Bronchus fibroblast of lung (primary cell): ENCODE measurements at places on chromosomes 13 and 19. TPM values are rescaled to one million over a fixed set of nuclear protein-coding genes. Genes with fewer than 3 reads are reported as not detected.

The POLR1G gene
- 7.9 and 9.6 TPM in 2 replicates for total RNA-seq

The PTGER1 gene
- total RNA-seq = 1.0 and 2.5 TPM in 2 replicates

The EDNRB gene
- total RNA-seq = 0.34 and 1.2 TPM in 2 replicates

The INTS6 gene
- 19.3 and 20.3 TPM in 2 replicates for total RNA-seq

The ATP4A gene
- total RNA-seq = not detected in 2 replicates

The IL4I1 gene
- 0.17 and 0.30 TPM in 2 replicates for total RNA-seq

The ONECUT3 gene
- not detected in 2 replicates for total RNA-seq

The CCDC122 gene
- 1.2 and 4.2 TPM in 2 replicates for total RNA-seq

The ENOX1 gene
- total RNA-seq = 0.84 and 1.3 TPM in 2 replicates

The C1QTNF9 gene
- total RNA-seq = not detected in 2 replicates

The DKKL1 gene
- 1.3 and 2.2 TPM in 2 replicates for total RNA-seq

The TUBB4A gene
- not detected in 2 replicates for total RNA-seq

The ZNF446 gene
- 8.0 and 9.4 TPM in 2 replicates for total RNA-seq

The EFNA2 gene
- total RNA-seq = not detected in 2 replicates

The PDX1 gene
- total RNA-seq = not detected in 2 replicates

The PRR12 gene
- 4.9 and 6.2 TPM in 2 replicates for total RNA-seq

The SHISA7 gene
- total RNA-seq = not detected in 2 replicates

The ZNF566 gene
- 2.8 and 3.4 TPM in 2 replicates for total RNA-seq

The SHANK1 gene
- total RNA-seq = 0.84 and 1.8 TPM in 2 replicates

The ACER1 gene
- total RNA-seq = 0.15 TPM in 1 of 2 replicates, not detected in the other

The ZNF560 gene
- 0.67 and 1.0 TPM in 2 replicates for total RNA-seq

The PRTN3 gene
- not detected in 2 replicates for total RNA-seq

The FPR1 gene
- not detected in 2 replicates for total RNA-seq

The SLC7A10 gene
- not detected in 2 replicates for total RNA-seq

The LHFPL6 gene
- total RNA-seq = 14.0 and 14.4 TPM in 2 replicates

The ELF1 gene
- total RNA-seq = 18.0 and 20.2 TPM in 2 replicates

The ZNF112 gene
- 1.5 TPM in 2 replicates for total RNA-seq

The ZNF77 gene
- 2.2 and 3.0 TPM in 2 replicates for total RNA-seq

The SLC6A16 gene
- 0.59 TPM in 1 of 2 replicates, not detected in the other for total RNA-seq

The VSTM2B gene
- not detected in 2 replicates for total RNA-seq

The SIGLEC10 gene
- not detected in 2 replicates for total RNA-seq

The YJEFN3 gene
- total RNA-seq = 0.30 and 1.0 TPM in 2 replicates

The RXFP2 gene
- not detected in 2 replicates for total RNA-seq

The ATXN8OS gene
- total RNA-seq = not detected in 2 replicates

The UBE2L5 gene
- total RNA-seq = not detected in 2 replicates

The PGLYRP2 gene
- total RNA-seq = not detected in 2 replicates

The ZNF101 gene
- 2.9 and 3.6 TPM in 2 replicates for total RNA-seq

The EMC10 gene
- total RNA-seq = 76.0 and 80.0 TPM in 2 replicates

The CD37 gene
- total RNA-seq = not detected in 2 replicates

The IFNL1 gene
- not detected in 2 replicates for total RNA-seq

The ODAD3 gene
- 0.15 and 0.17 TPM in 2 replicates for total RNA-seq

The ZNF850 gene
- total RNA-seq = 1.8 and 4.3 TPM in 2 replicates

The ZNF682 gene
- 0.50 and 0.59 TPM in 2 replicates for total RNA-seq

The CRB3 gene
- not detected in 2 replicates for total RNA-seq
